Activated CD4-positive, alpha-beta T cell treated with anti-CD3 and anti-CD28 coated beads, Interleukin-2, amount 50 U/mL, for 24 hours (primary cell): ENCODE measurements at places on chromosomes 3 and 15.
A peak's percentile ranks its signal among the peaks of the same experiment; 100 is the strongest.

DNA sequence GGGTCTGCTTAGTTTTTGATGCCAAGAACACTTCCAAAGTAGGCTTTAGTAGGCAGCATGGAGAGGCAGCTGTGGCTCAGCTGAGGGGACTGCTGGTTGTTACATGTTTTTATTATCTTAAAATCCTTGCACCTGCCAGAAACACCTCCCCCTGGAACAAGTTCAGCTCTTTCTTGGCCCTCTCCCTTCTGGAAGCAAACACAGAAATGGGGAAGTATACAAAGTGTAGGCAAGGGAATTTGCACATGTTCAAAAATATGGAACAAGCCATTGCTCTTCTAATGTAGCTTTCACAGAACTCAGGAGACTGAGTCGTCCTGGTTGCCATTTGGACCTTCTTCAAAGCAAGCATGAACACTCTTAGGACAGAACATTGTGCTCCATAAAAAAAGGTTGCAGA lies 169.1 kb upstream of the SEMA6D start:
- no peak for DNase-seq

DNA sequence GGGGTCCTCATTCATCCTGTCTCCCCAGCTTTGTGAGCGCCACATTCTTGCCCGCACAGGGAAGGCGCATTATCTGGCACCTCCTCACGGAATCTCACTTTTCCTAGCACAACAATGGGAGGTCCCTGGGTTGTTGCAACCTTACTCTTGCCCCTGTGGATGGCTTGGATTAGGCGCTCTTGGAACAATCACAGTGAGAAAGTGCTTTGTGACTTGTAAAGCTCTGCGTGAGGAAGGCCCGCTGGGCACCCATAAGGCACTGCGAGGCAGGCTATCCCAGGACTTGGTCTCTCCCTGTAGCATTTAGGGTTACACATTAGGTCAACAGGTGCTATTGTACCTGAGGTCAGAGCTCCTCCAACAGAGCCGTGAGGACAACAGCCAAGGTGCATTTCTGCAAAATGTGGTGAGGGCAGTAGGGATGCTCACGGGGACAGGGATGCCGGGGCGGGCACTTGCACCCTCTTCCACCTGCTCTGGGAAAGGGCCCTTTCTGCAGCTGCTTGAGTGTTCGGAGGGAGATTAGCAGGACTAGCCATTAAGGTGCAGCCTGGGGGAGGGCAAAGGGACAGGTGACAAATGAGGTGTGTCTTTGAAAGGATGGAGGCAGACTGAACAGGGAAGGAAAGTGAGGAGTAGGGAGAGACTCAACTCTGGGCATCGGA lies 13.9 kb upstream of the LRRC15 start:
- DNase-seq = no peak

- no peak for DNase-seq
These were observed 37.9 kb upstream of the SLC2A2 start for GRCh38 chr3:171064461-171064860.

GRCh38 chr3:22971497-22971896 lies 231.6 kb upstream of the UBE2E2 start:
- no peak for DNase-seq

DNA sequence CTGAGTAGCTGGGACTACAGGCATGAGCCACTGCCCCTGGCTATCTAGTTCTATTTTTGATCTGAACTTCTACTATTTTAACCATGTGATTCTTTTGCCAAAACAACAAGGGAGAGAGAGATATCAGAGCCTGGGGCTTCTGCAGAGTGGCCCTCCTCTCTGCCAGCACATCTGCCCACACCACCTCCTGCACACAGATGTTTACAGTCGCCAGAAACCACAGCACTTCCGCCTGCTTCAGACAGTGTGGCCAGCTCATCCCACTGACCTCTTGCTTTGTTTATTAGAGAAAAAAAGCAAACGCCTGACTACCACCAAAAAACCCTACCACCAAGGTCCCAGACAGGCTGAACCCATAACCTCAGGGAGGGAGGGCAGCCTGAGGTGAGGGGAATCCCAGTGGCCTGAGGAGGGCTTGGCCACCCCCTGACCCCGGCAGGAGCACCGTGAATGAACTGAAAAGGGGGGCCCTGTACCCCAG lies 85.9 kb upstream of the ABHD2 start:
- DNase-seq = no peak

- DNase-seq = no peak
These were observed 531.9 kb downstream of the AGBL1 start for GRCh38 chr15:86611417-86612040.

- no peak for DNase-seq
These were observed 939 bp downstream of the PPIB start for GRCh38 chr15:64161688-64162477.

DNA sequence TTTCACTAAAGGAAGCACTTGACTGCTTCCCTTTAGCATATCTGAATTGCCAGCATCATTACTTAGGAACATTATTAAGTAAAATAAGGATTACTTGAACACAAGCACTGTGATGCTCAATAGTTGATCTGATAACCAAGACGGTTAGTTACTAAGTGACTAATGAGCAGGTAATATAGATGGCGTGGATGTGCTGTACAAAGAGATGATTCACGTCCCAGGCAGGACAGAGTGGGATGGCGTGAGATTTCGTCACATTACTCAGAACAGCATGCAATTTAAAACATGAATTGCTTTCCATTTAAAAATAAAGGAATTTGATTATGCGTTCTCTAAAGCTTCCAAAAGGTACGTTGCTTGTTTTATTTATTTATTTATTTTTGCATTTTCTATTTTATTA lies 240.0 kb upstream of the ARHGEF26 start:
- no peak for DNase-seq

- DNase-seq = no peak
These were observed 68.5 kb upstream of the GBE1 start for GRCh38 chr3:81829937-81830336.

DNA sequence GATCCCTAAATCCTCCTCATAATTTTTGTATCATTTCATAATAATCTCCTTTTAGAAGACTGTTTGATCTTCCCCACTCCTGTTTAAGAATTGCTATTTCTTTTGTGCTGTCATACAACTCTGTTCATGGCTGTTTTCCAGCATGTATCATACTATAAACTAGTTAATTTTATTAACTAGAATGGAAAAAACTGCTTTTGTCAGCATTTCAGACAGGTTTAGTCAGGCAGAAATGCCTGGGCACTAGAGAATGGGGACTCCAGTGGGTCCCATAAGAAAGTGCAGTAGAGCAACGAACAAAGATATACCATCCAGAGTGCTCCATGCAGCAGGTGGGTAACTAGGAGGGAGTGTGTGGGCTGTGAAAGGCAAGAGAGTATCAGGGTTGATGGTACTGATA lies 523.9 kb downstream of the PLOD2 start:
- DNase-seq = no peak

GRCh38 chr15:94411285-94411684 lies 179.9 kb downstream of the MCTP2 start:
- DNase-seq = no peak

DNA sequence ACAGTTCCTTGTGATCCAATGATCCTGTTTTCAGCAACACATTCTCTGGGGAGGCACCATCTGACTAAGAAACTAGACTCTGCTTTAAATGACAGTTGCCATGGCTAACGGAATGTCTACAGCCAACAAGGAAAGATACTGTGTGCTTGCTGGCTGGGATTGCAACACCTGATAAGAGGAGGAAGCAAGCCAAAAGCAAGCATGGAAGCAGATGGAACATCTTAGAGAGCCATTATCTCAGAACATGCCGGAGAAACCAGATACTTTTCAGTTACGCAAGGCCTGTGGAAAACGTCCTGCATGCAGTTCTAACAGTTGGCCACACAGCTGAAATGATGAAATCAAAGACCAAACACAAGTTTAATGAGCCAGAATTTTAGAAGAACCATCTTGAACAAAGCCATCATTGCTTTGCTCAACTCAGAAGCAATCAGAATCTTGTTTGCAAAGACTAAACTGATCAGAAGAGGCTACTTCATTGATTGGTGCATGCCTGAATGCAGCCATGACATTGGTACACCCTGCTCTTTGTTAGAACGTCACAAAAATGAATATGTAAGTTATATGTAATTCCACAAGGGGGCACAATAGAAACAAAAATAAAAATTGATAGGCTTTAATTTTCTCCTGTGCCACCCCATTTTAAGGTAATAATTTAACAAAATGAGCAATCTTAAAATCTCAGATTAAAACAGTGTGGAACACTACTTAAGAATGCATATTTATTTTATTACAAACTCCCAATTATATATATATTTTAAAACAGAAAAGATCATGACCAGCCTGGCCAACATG lies 50.8 kb downstream of the GXYLT2 start:
- no peak for DNase-seq

DNA sequence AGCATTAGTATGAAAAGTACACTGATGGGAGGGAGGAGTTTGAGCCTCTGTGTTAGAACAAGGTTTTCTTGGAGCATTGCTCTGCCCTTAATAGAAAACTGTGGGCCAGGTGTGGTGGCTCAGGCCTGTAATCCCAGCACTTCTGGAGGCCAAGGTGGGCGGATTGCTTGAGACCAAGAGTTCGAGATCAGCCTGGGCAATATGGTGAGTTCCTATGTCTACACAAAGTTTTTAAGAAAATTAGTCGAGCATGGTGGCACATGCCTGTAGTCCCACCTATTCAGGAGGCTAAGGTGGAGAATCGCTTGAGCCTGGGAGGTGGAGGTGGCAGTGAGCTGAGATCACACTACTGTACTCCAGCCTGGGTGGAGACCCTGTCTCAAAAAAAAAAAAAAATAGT lies 103.7 kb downstream of the ATP10A start:
- no peak for DNase-seq

- DNase-seq = peak; percentile 9
These were observed 115.2 kb downstream of the ATP8B4 start for GRCh38 chr15:50003786-50004334.

GRCh38 chr3:64074060-64074459 lies 50.8 kb upstream of the PSMD6 start:
- no peak for DNase-seq
